ENCODE measurements at places on chromosomes 1 and 21. TPM values are rescaled to one million over a fixed set of nuclear protein-coding genes. Genes with fewer than 3 reads are reported as not detected.

GRCh38 chr1:220341126-220341525, 68.9 kb upstream of the RAB3GAP2 start:
- DNase-seq, result no peak
- no peak overlapping the region for H3K27ac ChIP-seq
- H3K36me3 ChIP-seq, result no peaks in the 10 kb centered on the region
- H3K4me1 ChIP-seq, result no peaks in the 10 kb centered on the region
- no peaks in the 10 kb centered on the region for H3K27me3 ChIP-seq
- no peak overlapping the region for H3K4me3 ChIP-seq

The NID1 gene
- total RNA-seq, result 38.4 TPM

DNA sequence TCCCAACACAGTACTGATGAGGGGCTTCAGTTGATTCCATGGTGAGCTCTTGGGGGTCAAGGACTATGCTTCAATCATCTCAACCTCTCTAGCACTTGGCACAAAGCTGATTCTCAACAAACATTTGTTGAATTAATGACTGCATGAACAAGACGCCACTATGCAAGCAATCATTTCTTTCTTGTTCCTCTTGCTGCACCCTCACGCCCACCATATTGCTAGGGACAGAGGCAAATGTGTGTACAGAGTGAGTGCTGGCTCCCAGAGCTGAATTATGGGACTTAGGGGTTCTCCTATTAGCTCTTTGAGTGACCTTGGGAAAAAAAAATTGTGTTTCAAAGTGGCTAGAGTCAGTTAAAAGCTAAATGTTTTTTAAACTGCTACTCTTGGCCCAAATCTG, 2.5 kb downstream of the ADAR start:
- no peak overlapping the region for H3K27ac ChIP-seq
- H3K27me3 ChIP-seq, result no peaks in the 10 kb centered on the region
- no peak for DNase-seq
- peak overlapping the region; percentile 66 for H3K4me3 ChIP-seq
- peaks cover 7% of the 10 kb centered on the region for H3K36me3 ChIP-seq

DNA sequence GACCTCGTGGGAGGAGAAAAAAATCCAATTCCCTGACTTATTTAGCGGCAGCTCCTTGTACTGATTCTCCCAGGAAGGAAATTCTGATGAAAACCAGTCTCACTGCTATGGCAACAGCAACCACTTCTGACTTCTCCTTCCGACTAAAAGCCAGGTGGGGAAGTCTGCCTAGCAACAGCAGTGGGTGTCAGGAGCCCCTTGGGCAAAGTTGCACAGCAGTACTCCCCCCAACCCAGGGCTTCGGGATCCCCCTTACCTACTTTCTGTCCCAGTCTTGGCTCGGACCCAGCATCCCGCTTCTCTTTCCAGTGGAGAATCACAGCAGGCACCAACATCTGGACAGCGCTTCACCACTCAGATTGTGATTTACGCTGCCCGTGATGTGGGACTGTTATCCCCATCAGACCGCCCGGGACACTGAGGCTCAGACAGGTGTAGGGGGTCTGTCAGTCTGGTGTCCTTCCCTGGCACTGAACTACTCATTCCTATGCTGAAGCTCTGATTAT, 24.6 kb downstream of the NKAIN1 start:
- H3K27ac ChIP-seq, result no peak overlapping the region
- H3K27me3 ChIP-seq, result no peaks in the 10 kb centered on the region
- H3K36me3 ChIP-seq, result no peaks in the 10 kb centered on the region

DNA sequence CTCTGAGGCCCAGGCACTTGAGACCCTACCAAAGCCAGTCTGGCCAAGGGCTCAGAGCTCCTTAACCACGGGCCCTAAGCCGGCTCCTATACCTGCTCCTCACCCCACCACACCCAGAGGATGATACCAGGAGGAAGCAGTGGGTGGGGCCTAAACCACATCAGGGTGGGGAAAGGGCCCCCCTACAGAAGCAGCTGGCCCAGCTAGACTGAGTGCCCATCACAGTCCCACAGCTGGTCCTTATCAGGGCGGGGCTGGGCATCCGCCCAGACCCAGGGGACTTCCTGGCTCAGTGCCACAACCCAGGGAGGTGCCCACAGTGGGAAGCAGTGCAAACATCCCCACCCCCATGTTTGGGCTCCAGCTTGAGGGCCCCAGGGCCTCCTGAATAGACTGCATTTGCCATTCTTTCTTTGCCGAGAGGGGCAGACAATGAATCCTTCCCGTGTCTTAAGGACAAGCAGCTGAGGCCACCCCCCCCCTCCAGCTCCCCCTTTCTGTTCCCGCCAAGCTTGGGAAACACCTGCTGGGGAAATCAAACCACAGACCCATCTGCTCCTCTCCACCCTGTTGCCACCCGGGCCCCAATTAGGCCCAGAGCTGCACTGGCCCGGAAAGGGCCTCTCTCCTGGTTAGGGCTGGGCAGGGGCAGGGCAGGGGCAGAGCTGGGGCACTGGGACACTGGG, 6.2 kb downstream of the E2F2 start:
- no peaks in the 10 kb centered on the region for H3K27me3 ChIP-seq
- H3K27ac ChIP-seq, result no peak overlapping the region
- peaks cover 32% of the 10 kb centered on the region for H3K4me1 ChIP-seq
- H3K36me3 ChIP-seq, result no peaks in the 10 kb centered on the region
- DNase-seq, result no peak

The RHBDL2 gene
- total RNA-seq, result 7.8 TPM

Measured in upper lobe of left lung (tissue), 6 donors.